ENCODE measurements at places on chromosomes 1 and 21. TPM values are rescaled to one million over a fixed set of nuclear protein-coding genes. Genes with fewer than 3 reads are reported as not detected.
A peak's percentile ranks its signal among the peaks of the same experiment; 100 is the strongest.

GRCh38 chr21:25508364-25508763 lies 98.9 kb downstream of the MRPL39 start:
- H3K4me3 ChIP-seq: no peak overlapping the region
- no peaks in the 10 kb centered on the region for H3K36me3 ChIP-seq
- no peak overlapping the region for H3K27ac ChIP-seq
- peaks cover 4% of the 10 kb centered on the region for H3K27me3 ChIP-seq
- no peaks in the 10 kb centered on the region for H3K4me1 ChIP-seq
- no peak for DNase-seq

- peak overlapping the region; percentile 73 for H3K27ac ChIP-seq
- H3K4me3 ChIP-seq: no peak overlapping the region
- no peaks in the 10 kb centered on the region for H3K27me3 ChIP-seq
- H3K4me1 ChIP-seq: no peaks in the 10 kb centered on the region
- peaks cover 25% of the 10 kb centered on the region for H3K36me3 ChIP-seq
- DNase-seq: no peak
Observed at GRCh38 chr1:153648000-153648643, 10.4 kb upstream of the SNAPIN start.

DNA sequence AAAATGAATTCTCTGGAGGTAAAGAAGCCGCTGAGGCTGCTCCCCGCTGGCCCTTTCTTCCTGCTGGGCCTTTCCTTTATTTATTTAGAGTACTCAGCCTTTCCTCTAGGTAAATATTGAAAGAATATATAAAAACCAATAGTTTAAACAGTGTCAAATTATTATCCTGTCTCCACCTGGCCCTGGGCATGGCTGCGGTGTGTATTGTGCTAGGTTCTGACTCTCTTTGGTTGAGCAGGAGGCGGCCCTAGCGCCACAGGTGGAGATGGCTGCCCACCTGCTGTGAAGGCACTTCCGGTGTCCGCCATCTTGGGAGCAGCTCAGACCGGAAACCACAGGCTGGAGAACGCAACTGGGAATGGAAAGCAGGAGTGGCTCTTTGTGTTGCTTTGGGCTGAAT lies 29.0 kb upstream of the CLDN14 start:
- peaks cover 25% of the 10 kb centered on the region for H3K27me3 ChIP-seq
- H3K27ac ChIP-seq: peak overlapping the region; percentile 22
- peaks cover 28% of the 10 kb centered on the region for H3K4me1 ChIP-seq
- no peaks in the 10 kb centered on the region for H3K36me3 ChIP-seq

PTAFR gene
- 0.18 TPM for total RNA-seq

PROK1 gene
- total RNA-seq: 0.95 TPM

DNA sequence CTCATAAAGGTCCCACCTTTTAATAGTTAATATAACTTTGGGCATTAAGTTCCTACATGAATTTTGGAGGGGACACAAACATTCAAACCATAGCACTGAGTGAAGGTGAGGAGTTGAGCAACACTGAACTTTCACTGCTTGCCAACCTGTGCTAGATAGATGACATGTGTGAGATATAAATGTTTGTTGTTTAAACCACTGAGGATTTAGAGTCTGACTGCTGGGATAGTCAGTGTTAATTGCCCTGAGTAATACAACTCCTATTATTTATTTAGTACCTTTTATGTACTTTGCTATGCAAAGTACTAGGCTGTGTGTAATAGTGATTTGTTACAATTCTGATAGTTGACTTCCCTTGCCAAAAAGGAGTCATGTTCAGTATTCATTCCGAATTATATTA lies 32.4 kb upstream of the SLC16A1 start:
- H3K4me1 ChIP-seq: peaks cover 2% of the 10 kb centered on the region
- no peak overlapping the region for H3K27ac ChIP-seq
- no peak overlapping the region for H3K4me3 ChIP-seq

GRCh38 chr1:196152975-196153374 lies 455.3 kb downstream of the KCNT2 start:
- H3K4me3 ChIP-seq: no peak overlapping the region
- H3K27me3 ChIP-seq: no peaks in the 10 kb centered on the region
- no peaks in the 10 kb centered on the region for H3K36me3 ChIP-seq
- peaks cover 19% of the 10 kb centered on the region for H3K4me1 ChIP-seq
- DNase-seq: no peak
- H3K27ac ChIP-seq: no peak overlapping the region

GRCh38 chr1:111422546-111423391 lies 4.8 kb downstream of the OVGP1 start:
- H3K27ac ChIP-seq: no peak overlapping the region
- H3K4me1 ChIP-seq: no peaks in the 10 kb centered on the region
- no peaks in the 10 kb centered on the region for H3K27me3 ChIP-seq
- H3K36me3 ChIP-seq: no peaks in the 10 kb centered on the region
- DNase-seq: no peak

TMEM53 gene
- total RNA-seq: 9.8 TPM

DNA sequence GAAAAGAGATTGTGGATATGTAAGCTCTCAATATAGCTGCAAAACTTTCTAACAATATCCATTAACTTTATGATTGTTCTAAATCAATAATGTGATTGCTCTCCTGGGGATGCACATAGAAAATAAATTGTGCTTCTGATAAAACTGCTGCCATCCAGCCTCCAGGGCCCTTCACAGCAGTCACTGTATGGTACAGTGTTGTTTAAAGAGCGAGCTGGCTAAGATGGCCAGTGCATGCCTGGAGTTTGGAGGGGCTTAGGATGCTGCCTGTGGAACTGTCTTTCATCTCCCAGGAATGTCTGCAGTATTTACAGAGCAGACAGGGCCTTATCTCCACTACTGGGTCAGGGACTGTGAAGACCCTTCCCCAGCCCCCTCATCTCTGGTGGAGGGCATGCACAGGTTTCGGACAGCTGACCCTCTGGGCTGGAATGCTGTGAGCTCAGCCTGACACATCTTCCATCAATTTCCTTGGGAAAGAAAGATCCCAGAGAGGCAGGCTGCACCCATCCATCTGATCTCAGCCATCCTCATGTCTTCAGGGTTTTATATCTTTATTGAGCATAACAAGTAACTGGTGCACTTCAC lies 137.0 kb downstream of the PLPP3 start:
- DNase-seq: no peak
- H3K4me3 ChIP-seq: no peak overlapping the region
- H3K27me3 ChIP-seq: no peaks in the 10 kb centered on the region
- no peaks in the 10 kb centered on the region for H3K36me3 ChIP-seq

DNA sequence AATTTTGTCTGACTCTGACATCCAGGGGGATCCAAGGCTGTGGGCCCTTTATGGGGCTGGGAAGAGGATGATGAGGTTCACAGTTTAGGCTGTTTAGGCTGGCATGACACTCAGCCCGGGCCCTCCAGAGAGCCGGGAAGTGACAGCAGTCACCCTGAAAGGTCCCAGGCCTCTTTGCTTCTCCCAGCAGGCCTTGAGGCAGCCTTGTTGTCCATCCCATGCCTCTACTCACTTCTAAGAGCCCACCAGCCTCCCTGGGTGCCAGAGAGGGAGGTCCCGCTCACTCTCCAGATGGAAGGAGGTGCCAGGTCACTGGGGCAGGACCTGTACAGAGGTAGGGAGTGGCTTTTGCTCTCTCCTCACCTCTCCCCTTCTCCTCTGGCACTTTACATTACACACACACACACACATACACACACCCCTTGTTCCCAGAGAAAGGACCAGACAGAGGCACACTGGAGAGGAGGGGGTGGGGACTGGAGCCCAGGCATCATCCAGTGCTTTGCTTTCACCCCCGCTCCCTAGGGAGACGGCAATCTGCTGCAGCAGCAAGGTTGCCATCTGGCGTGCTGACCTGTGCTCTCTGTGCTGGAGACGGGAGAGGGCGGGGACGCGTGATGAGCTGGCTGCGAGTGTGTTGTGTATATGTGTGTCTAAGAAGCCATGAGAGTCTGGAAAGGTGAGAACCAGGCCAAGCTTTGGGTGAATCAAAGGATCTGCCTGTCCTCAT lies 4.6 kb downstream of the KLHDC8A start:
- peaks cover 6% of the 10 kb centered on the region for H3K27me3 ChIP-seq
- H3K4me3 ChIP-seq: no peak overlapping the region
- no peak overlapping the region for H3K27ac ChIP-seq
- DNase-seq: no peak
- no peaks in the 10 kb centered on the region for H3K36me3 ChIP-seq

MX1 gene
- 42.4 TPM for total RNA-seq

DNA sequence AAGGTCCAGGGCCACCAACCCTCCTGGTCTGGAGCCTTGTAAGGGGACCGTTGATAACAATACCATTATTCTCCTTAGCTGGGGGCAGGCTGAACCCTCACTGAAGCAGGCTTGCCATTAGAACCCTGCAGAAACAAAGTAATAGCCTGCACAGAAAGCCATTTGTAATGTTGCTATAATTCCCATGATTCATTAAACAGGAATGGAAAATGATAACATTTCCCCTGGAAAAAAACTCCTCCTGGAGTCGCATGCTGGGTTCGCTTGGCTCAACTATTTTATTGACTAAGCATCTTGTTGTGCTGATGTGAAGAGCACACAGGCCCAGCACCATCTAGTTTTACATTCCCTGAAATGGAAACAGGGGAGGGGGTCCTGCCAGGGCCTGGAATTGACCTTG lies 155.6 kb upstream of the CSF3R start:
- DNase-seq: no peak
- no peaks in the 10 kb centered on the region for H3K36me3 ChIP-seq
- H3K27me3 ChIP-seq: peaks cover 42% of the 10 kb centered on the region
- no peaks in the 10 kb centered on the region for H3K4me1 ChIP-seq
- H3K4me3 ChIP-seq: no peak overlapping the region
- H3K27ac ChIP-seq: no peak overlapping the region

LRRC41 gene
- 116 TPM for total RNA-seq

UMODL1 gene
- not detected for total RNA-seq

Data from mesothelial cell of epicardium (in vitro differentiated cells).